HL-60 (cell line): ENCODE measurements at places on chromosomes 7 and 10.

- DNase-seq, result no peak
These were observed 101.9 kb upstream of the FAM204A start for GRCh38 chr10:118444069-118444468.

GRCh38 chr7:26658389-26659084 is 205.9 kb downstream of the SKAP2 start:
- no peak for DNase-seq

GRCh38 chr10:62759599-62760175 is 44.8 kb upstream of the ADO start:
- no peak for DNase-seq

DNA sequence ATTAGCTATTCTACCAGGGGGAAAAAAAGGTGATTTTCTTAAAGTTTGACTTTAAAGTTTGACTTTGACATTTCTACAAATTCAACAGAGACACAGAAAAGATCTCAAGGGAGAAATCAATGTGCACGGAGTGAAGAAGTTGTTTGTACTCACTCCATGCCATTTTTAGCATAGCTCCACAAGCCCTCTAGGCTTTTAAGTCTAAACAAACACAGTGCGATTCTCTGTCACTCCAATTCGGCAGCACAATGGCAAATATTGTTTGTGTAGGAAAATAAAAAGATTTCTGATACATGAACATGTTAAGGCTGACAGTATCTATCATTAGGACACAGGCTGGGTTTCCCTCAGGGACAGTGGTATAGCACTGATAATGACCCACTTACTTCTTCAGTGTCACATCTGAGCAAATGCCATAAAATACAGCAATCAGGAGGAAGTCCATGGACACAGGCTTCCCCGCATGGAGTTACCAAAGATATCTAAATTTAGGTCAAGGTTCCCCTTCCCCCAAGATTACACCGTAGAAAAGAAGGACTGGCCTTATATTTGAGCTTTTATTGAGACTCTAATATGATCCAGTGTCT is 28.0 kb downstream of the GSAP start:
- no peak for DNase-seq

DNA sequence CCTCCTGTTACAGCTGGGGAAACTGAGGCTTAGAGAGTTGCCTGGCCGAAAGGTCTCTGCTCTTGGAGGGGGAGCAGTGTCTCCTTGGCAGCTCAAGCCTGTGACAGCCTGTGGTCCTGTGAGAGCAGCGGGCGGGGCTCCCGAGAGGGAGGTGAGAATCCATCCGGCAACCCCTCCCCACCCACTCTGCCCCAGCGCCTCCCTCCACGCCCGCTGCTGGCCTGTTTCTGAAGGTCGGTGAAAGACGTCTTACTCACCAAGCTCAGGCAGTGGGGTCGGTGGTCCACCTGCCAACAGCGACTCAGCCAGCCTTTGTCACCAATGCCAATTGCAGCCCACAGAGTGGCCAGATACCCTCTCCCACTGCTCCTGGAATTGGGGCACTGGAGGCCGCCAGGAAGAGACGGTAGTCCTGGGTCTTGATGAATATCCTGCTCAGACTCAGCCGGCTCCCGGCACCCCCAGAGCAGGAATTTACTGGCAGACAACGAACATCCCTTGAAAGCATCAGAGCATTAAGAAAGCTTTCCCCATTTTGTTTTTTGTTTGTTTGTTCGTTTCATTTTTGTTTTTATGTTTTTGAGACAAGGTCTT is 7.4 kb upstream of the TTYH3 start:
- DNase-seq, result no peak

DNA sequence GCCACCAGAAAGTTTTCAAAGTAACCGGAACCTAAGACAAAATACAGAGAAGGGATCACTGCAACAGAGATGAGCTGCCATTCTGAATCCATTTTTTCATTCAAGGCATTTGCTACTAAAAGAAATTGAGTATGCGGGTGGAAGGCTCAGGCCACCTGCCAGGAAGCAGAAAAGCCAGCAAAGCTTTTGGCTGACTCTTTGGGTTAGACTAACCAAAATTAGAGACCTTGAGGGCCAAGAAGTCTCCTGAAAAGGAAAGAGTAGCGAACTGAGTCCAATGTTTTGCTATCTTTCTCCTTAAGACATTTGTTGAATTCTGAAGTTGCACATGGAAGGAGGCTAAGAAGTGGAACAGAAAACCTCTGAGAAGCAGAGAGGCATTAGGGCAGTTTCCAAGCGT is 79.0 kb downstream of the FAS start:
- DNase-seq, result no peak

- DNase-seq, result no peak
These were observed 138.2 kb upstream of the ADO start for GRCh38 chr10:62666275-62666674.

- DNase-seq, result no peak
These were observed 119.1 kb upstream of the WDR11 start for GRCh38 chr10:120732067-120732466.

- DNase-seq, result no peak
These were observed 38.3 kb downstream of the BEND7 start for GRCh38 chr10:13490503-13490902.

- DNase-seq, result no peak
These were observed 253.1 kb downstream of the GRID1 start for GRCh38 chr10:86113501-86113900.

DNA sequence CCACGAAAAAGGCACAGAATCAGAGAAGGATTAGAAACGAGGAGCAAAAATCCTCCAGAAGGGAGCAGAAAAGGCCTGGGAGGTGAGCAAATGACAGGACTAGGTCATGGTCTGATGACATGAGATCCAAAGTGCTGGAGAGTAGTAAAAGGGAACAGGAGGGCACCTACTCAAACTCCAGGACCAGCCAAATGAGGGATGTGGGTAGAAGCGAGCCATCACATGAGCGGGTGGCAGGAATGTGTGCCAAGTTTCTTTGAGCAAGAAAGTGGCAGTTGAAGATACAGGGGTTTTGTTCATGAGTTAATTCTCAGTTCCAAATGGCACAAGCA is 112.6 kb downstream of the RNF32 start:
- DNase-seq, result no peak

DNA sequence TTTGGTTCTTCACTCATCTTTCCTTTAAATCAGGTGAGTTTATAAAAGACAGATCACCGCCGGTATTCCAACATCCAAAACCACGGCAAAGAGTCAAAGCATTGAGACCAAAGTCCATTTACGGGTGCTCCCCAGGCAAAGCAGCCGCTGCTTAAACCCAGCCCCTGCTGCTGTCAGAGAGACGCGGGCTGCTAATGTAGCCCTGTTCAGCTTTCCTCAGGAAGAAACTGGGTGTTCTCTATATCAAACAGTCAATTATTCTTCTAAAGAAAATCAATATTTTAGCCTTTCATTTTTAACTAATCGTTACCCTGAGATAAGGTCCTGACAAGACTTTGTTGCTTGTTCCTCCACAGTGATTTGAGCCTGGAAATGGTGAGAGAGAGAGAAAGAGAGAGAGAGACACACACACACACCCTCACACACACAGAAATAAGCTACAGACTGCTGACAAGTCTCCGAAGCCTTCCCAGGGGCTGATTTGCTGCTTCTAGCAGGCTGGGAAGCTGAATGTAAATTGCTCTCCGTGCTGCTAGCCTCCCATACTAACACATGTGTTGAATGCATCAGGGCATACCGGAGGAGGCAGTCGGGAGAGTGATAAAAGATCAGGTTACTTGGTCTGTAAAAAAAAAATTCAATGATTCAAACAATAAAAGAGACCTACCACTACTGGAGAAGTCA is 183.0 kb upstream of the ANK3 start:
- no peak for DNase-seq

GRCh38 chr7:95828824-95829790 is 56.8 kb downstream of the DYNC1I1 start:
- no peak for DNase-seq

DNA sequence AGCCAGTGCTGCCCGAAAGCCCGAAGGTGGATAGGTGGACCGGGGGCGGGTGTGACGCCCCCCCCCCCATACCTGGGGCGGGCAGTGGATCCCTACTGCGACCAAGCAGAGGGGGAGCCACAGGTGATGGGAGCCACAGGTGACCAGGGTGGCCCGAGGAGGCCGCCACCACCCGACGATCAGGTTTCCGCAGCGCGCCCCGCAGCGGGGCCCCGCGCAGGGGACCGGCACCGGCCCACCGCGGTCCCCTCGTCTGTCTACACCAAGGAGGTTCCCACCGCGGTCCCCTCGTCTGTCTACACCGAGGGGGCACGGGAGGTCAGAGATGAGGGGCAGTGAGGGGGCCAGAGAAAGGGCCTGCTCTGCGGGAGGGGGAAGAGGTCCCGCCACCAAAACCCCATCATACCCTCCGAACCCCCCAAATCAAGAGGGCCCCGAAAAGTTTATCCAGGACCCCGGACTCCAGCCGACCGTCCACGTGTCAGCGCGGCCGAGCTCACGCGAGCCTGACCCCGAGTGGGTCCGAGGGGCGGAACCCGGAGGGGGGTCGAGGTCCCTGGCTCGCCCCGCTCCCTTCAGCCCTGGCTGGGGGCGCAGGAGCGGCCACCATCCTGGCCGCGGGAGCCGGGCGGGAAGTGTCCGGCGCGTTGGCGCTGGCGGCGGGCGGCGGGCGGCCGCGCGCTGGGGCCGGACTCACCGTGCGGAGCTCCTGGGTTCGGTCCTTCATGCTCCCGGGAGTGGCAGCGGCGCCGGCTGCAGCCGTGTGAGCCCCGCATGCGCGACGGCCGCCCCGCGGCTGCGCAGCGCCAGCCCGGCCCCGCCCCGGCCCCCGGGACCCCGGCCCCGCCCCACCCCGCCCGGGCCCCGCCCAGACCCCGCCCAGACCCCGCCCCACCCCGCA is at the start of gene STX1A:
Gene STX1A, minus strand, starts transcription at position 765 of the 901 bp plus-strand sequence. Its CDS starts 38 bp downstream, at position 727.
- DNase-seq, result peak; percentile 42

GRCh38 chr10:87646192-87646909 is 13.3 kb upstream of the PAPSS2 start:
- DNase-seq, result no peak

- no peak for DNase-seq
These were observed 114.0 kb downstream of the WDFY4 start for GRCh38 chr10:48798481-48799254.

DNA sequence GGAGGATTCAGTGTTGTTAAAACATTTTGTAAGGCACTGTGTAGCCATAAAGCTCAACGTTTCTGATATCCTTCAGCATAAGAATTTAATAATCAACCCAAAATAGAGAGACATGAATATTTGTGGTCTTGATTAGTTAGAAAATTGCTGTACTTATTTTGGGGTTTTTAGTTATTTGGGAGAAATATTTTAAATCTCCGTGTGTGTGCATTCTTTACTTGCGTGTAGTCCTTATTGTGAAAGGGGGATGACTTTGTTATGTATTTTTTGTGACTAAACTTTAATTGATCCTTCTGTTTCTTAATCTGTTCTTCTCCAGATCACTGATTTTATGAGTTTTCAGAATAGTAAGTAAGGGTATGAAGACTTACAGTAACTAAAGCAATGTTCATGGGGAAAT is 81.2 kb downstream of the ZNRF2 start:
- no peak for DNase-seq

DNA sequence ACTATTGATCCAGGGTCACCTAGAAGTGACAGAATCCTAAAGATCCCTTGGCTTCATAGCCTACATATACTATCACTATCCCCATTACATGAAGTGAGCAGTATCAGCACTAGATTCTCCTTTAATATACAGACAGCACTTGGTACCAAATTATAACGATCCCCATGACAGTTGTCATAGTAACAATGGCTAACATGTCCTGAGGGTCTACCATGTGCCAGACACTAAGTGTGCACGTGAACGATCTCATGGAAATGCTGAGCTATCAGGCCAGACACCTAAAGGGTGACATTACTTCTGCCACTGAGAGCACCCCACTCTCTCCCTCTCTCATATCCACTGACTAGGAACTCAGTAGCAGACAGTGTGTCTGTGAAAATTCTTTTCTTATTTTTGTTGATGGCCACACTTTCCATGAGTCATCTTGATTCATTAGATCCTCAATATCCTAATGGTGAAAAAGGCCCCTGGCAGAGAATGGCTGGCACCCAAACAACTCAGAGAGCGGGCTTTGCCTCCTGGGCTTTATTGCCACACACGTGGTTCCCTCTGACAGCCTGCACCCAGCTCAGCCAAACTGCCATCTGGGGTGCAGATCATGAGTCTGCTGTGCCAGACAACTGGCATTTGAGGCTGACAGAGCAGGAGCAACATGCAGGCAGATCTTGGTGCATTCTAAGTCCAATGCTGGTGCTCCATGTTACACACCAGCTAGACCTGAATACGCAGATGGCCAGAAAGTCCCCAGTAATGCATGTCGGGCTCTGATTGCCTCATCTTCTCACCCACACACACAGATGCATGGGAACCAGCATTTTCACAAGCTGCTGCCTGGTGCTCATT is 176.3 kb downstream of the DGKI start:
- DNase-seq, result no peak

GRCh38 chr10:113087165-113088029 is 137.3 kb downstream of the TCF7L2 start:
- peak; percentile 61 for DNase-seq

- DNase-seq, result peak; percentile 73
These were observed 149.3 kb downstream of the ELFN1 start for GRCh38 chr7:1819259-1819841.

GRCh38 chr10:86755454-86755739 is 1.0 kb upstream of the BMPR1A start:
- no peak for DNase-seq

DNA sequence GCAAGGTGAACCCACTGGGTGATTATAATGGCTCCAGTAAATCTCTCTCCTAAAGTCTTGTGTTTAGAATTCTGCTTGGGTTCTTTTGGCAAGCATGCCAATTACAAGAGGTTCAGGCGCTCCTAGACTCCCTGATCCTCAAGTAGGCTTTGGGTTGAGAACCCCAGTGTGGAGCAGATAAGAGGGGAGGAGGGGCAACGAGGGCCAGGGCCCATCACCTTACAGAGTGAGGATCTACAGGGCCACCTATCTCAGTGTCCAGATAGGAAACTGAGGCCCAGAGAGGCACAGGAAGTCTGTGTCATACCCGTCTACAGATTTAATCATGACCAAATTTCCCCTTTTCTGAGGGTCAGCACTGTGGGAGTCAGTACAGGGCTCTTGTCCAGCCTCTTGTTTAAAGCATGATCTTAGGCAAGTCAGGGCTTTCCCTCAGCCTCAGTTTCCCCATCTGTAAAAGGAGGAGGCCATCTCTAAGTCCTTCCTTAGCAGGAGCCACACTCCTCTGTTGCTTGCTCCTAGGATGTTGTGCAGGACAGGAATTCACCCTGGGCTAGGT is 4.4 kb downstream of the TACR2 start:
- no peak for DNase-seq

- DNase-seq, result no peak
These were observed 490.6 kb downstream of the NEBL start for GRCh38 chr10:20406281-20407104.

- no peak for DNase-seq
These were observed 653.1 kb upstream of the C7orf33 start for GRCh38 chr7:147937428-147937827.

DNA sequence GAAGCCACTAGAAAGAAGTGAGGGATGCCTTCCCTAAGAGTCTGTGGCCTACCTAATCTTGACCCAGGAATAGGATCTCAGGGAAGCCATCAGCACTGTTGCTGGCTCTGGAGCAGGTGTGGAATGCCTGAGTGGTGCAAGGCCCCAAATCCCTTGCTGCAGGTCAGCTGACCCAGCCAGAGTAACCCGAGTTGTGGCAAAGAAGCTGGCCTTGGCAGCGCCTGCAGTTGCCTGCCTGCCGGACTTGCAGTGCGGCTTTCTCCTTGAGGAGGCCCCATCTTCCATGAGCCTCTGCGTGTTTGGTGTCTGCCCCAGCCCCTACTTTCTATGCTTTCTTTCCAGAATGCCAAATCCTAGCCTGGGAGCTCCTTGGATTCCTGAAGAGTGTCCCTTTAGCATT is 5.8 kb downstream of the KIAA1217 start:
- no peak for DNase-seq

- DNase-seq, result no peak
These were observed 284.5 kb upstream of the DKK1 start for GRCh38 chr10:52029628-52030027.

GRCh38 chr7:96067321-96067720 is 254.6 kb downstream of the SLC25A13 start:
- DNase-seq, result no peak
